Small intestine (tissue), 16 donors: ENCODE measurements at places on chromosomes 16 and 17.

- DNase-seq: no peak
Observed at GRCh38 chr16:77549876-77550275, 115.0 kb upstream of the ADAMTS18 start.

DNA sequence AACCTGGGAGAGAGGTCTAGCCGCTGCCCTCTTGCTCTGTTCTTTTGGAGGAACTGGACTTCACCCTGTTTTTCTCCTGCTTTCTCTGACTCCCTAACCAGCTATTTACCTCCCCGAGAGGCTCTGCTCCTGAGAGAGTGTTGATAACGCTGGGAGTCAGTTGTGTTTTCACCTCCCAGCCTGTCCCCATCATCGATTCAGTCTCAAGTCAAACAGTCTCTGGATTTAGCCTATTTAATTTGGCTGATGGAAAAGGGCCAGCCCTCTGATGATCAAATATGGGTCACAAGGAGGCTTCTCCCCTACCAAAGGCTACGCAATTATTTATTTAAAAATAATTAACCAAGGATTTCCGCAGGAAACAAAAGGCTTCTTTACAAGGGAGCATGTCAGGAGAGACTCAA, 31.8 kb downstream of the HNF1B start:
- no peak for DNase-seq

DNA sequence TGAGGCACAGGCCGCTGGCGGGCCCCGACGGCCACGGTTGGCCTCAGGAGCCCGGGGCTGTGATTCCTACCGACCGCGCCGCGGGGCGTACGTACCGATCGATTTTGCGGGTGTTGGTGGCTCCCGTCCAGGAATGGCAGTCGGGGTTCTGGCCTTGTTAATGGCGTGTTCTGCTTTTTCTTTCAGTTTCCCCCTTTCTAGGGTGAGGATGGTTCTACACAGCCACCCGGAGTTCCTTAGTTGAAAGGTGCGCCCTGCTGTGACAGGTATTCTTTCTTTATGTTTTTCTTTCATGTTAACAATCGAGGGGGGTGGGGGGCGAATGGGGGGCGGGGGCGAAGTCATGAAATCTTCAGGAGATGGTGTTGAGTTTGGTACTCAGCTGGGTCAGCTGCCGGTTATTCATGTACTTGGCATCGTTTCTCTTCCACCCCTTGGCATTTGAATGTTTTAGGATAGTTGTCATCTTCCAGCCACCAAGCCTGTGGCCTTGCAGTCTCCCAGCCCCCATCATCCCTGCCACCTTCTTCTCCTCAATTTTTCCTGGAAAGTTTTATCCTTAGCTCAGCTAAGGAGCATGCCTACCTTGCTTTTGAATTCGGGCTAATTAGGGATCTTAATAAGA, 802 bp downstream of the CYLD start:
- peak; percentile 48 for DNase-seq

- no peak for DNase-seq
Observed at GRCh38 chr16:58046936-58047335, 21.4 kb downstream of the MMP15 start.

GRCh38 chr17:1606352-1606985, 22.2 kb downstream of the SLC43A2 start:
- DNase-seq: no peak

DNA sequence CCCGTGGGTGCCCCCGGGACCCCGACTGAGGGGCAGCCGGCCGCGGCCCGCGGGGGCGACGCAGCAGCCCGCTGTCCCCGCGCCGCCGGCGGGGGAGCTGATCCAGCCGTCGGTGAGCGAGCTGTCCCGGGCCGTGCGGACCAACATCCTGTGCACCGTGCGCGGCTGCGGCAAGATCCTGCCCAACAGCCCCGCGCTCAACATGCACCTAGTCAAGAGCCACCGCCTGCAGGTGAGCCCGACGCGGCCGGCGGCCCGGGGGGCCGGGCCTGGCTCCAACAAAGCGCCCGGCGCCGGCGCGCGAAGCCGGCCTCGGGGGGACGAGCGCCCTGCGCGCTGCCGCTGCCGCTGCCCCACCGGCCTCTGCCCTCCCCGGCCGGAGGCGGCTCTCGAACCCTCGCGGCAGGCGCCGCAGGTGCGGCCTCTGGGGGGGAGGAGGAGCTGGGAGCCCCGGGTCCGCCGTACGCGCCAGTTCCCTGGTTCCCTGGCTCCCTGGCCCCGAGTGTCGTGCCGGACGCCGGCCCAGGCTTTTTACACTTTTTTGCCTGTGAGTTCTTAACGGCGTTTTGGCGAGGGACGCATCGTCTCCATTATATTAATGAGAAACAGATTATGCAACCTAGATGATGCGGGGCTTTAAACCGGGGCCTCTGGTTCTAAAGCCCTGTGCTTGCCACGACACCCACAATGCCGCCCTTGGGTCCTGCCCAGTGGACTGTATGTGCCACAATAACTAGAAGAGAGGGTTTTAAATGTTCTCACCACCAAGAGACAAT, 521 bp downstream of the ATMIN start:
- peak; percentile 21 for DNase-seq

GRCh38 chr17:44436336-44436735, 46.9 kb upstream of the ITGA2B start:
- DNase-seq: no peak

DNA sequence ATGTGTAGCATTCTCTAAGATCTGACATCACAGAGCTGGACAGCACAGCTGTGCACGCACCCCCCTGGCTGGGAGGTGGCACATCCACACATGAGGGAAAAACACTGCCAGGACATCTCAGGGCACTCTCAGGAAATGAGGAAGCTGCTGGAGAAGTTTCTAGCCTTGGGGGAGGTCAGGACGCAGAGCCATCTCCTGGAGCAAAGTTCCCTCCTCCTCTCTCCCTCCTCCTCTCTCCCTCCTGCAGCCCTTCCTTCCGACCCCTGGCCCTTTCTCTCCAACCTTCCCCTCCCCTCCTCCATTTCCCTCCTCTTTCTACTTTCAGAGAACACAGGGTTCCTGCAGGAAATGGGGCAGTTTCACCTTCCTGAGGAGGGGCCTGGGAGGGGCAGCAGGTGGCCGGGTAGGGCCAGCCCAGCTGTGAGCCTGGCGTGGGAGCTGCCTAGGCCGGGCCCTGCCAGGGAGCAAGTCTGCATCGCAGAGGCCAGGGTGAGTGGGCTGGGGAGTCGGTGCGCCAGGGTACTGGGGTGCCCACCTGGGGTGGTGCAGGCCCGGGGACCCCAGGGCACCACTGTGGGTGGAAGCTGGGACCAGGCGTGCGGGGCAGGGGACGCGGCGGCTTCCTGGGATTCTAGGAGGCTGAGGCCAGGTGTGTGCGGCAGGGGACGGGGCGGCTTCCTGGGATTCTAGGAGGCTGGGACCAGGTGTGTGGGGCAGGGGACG, at the start of gene DPEP1:
Gene DPEP1, plus strand, starts transcription at position 412 of the 723 bp plus-strand sequence. CDS start 16,769 bp downstream, outside the sequence.
- peak; percentile 91 for DNase-seq

GRCh38 chr16:58381661-58382060, 10.6 kb upstream of the GINS3 start:
- DNase-seq: no peak

DNA sequence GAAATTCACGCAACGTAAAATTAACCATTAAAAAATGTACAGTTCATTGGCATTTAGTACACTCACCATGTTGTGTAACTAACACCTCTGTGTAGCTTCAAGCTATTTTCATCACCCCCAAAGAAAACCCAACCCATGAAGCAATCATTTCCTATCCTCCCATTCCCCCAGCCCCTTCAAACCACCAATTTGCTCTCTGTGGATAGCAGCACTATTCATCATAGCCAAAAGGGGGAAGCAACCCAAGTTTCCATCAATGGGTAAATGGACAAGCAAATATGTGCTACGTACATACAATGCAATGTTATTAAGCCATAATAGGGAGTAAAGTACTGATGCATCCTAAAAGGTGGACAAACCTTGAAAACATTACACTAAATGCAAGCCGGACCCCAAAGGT, 10.9 kb upstream of the KRT222 start:
- no peak for DNase-seq

GRCh38 chr17:19867329-19868078, at the start of gene ULK2:
Gene ULK2 (minus strand): TSS chr17:19867936. CDS start chr17:19867417, 519 bp downstream.
- DNase-seq: peak; percentile 90

DNA sequence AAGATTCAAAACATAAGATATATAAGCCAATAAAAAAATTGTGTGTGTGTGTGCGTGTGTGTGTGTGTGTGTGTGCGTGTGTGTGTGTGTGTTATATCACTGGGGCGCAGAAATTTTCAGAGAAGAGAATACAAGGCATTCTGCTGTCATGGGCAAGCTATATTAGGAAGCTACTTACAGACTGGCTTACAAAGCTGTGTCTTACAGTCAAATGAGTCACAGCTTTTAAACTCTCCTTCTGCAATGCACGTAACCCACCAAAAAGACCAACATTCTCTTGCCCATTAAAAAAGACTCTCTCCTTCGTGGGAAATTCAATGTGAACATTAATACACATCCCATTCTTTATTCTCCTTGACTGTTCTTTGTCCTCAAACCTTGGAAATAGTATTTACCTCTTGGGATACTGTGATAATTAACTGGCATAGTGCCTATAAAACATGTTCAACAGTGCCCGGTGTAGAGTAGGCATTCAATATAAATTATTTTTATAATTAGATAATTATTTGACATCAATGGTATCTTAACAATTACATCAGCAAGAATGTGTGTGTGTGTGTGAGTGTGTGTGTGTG, 860.4 kb upstream of the SOX9 start:
- DNase-seq: no peak

DNA sequence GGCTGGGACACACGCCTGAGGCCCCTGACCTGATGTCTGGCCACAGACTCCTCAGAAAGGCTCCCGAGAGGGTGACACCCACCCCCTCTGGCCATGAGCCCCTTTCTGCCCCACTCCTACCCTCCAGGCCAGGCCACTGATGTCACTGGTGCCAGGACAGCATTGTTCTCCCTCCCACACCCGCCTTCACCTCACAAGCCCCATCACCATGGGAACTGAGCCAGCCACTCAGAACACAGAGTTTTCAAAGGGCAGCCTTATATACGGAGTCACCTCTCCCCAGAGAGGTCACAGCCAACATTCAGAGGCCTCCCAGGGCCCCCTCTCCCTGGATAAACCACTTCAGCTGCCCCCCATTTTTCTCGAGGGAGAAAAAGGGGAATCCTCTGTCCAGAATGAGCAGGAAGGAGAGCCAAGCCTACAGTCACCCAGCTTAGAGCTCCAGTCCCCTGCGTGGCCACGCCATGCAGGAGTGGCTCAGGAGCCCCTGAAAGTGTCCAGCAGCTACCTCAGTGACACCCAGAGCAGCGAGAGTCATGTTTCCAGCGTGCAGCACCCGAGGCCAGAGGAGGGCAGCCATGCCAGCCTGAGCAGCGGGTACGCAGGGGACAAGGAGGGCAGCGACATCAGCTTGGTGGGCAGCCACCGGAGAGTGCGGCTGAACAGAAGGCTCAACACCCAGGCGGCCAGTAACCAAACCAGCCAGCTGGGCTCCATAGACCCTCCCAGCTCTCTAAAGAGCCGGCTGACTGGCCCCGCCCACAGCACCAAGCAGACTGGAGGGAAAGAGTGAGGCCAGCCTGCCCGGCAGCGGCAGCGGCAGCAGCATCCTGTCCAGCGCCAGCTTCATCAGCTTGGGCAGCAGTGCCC, at the start of gene C16orf82:
Gene C16orf82, plus strand, starts transcription at position 260 of the 870 bp plus-strand sequence.
- no peak for DNase-seq

- no peak for DNase-seq
Observed at GRCh38 chr17:38571833-38572668, 33.7 kb downstream of the SRCIN1 start.

DNA sequence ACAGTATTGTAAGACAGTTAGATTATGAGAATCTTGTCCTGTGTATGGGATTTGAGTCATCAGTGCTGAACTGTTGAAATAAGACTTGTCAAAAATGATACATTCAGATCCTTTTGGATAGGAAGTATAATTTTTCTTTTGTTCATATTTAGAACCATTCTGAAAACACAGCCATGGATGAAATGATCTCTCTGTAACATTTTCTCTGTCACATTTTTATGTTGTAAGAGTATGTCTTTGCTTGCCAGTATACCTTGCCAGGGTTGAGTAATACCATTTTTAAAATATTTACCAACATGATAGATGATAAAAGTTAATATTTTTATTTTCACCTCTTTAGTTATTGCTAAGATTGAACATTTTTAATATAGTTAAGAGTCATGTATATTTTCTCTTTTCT, 45.0 kb downstream of the NSRP1 start:
- no peak for DNase-seq

- DNase-seq: no peak
Observed at GRCh38 chr17:36702636-36703035, 101.3 kb downstream of the MRM1 start.

- no peak for DNase-seq
Observed at GRCh38 chr16:79363035-79363434, 237.5 kb downstream of the MAF start.

DNA sequence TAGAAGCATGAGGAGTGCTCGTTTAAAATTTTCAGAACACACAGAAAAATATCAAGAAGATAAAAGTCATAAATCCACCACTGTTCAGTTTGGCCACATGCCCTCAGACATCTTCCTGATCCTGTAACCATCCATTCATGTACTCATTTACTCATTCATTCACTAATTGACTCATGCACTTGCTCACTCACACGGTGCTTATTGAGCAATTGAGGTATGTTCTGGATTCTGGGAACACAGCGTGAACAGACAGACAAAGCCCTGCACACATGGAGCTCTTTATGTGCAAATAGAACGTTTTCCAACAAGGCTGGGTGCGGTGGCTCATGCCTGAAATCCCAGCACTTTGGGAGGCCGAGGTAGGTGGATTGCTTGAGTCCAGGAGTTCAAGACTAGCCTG, 10.2 kb upstream of the NATD1 start:
- no peak for DNase-seq

DNA sequence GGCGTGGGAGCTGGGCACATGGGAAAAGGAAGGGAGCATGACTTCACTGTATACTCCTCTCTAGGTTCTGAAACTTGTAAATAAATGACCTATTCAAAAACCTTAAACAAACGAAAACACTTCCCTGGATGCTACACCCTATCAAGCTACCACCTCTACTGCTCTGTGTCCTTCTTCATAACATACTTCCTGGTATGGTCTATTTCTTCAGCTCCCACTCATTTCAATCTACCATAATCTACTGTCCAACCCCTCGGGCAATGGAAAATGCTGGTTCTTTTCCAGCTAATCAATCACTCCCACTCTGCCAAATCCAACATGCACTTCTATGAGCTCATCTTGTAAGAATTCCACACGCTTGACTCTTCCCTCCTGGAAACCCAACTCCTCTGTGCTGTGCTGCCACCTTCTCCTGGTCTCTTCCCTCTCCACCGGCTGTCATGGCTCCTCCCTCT, 42.4 kb downstream of the AMFR start:
- no peak for DNase-seq

GRCh38 chr17:83204230-83204725, 124.9 kb downstream of the METRNL start:
- DNase-seq: no peak

DNA sequence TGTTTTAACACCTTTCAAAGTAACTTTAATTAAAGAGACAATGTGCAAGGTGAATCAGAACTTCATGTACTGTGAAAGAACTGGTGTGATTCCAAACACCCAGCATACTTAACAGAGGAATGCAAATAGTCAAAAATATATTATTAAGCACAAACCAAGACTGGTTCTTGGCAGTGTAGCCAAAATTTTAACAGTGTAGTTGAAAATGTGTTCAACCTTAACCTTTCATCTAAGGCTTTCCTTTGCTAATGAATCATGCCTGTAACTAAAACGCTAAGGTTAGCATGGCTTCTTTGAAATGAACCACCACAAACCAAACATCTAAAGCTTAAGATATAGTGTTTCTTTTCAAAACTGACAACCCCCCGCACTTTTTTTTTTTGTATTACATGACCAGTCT, 146.3 kb upstream of the AXIN2 start:
- no peak for DNase-seq

- no peak for DNase-seq
Observed at GRCh38 chr17:67133161-67133560, 88.8 kb downstream of the CACNG1 start.
